ENCODE measurements at places on chromosomes 6 and 20.
A peak's percentile ranks its signal among the peaks of the same experiment; 100 is the strongest.

GRCh38 chr6:150932996-150933395, 67.5 kb downstream of the MTHFD1L start:
- no peak for DNase-seq

GRCh38 chr6:51805517-51805916, 281.9 kb downstream of the PKHD1 start:
- DNase-seq: no peak

- no peak for DNase-seq
Observed at GRCh38 chr6:73242001-73242400, 16.7 kb upstream of the KHDC1L start.

- no peak for DNase-seq
Observed at GRCh38 chr6:139249395-139249794, 42.4 kb downstream of the TXLNB start.

DNA sequence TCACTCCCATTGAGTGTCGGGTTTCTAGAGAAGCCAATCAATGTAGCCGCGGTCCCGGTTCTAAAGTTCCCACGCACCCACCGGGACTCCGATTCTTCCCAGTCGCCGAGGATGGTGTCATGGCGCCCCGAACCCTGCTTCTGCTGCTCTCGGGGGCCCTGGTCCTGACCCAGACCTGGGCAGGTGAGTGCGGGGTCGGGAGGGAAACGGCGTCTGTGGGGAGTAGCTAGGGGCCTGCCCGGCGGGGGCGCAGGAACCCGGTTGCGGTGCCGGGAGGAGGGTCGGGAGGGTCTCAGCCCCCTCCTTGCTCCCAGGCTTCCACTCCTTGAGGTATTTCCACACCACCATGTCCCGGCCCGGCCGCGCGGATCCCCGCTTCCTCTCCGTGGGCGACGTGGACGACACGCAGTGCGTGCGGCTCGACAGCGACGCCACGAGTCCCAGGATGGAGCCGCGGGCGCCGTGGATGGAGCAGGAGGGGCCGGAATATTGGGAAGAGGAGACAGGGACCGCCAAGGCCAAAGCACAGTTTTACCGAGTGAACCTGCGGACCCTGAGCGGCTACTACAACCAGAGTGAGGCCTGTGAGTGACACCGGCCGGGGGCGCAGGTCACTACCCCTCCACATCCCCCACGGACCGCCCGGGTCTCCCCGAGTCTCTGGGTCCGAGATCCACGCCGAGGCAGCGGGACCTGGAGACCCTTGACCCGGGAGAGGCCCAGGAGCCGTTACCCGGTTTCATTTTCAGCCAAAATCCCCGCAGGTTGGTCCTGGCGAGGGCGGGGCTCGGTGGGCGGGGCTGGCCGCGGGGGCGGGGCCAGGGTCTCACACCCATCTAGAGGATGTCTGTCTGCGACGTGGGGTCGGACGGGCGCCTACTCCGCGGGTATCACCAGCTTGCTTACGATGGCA, 35.2 kb upstream of the HLA-G start:
- DNase-seq: peak; percentile 50

GRCh38 chr6:70059039-70059719, 192.8 kb downstream of the COL19A1 start:
- DNase-seq: no peak

- no peak for DNase-seq
Observed at GRCh38 chr20:34396408-34396807, 33.3 kb downstream of the ITCH start.

- no peak for DNase-seq
Observed at GRCh38 chr6:37262446-37263026, 4.6 kb upstream of the TMEM217 start.

- no peak for DNase-seq
Observed at GRCh38 chr20:58571356-58571692, 56.1 kb upstream of the APCDD1L start.

DNA sequence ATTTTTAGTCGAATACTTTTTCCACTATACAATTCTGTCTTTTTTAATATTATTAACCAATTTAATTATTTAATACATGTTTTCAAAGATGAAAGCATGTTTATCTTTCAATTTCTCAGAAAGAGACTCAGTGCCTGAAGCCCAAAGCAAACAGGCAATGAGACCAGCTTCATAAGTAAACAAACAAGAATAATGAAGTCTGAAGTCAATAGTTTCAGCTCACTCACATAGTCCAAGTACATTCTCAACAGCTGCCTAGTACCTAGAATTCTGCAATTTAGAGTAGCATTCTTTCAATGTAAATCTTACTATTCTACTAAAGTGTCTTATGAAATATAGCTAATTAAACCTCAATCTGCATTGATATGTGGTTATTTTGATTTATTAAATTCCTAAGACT, 626.5 kb upstream of the NRSN1 start:
- no peak for DNase-seq

- DNase-seq: no peak
Observed at GRCh38 chr6:35970181-35970580, 49.3 kb upstream of the SRPK1 start.

GRCh38 chr20:36875702-36876472, at the start of gene TLDC2:
Gene TLDC2 (plus strand): TSS chr20:36876138. CDS start chr20:36876175, 37 bp downstream.
- DNase-seq: no peak

GRCh38 chr20:5835321-5835821, 85.2 kb downstream of the SHLD1 start:
- DNase-seq: no peak

- DNase-seq: no peak
Observed at GRCh38 chr6:162543221-162543620, 184.3 kb downstream of the PRKN start.

DNA sequence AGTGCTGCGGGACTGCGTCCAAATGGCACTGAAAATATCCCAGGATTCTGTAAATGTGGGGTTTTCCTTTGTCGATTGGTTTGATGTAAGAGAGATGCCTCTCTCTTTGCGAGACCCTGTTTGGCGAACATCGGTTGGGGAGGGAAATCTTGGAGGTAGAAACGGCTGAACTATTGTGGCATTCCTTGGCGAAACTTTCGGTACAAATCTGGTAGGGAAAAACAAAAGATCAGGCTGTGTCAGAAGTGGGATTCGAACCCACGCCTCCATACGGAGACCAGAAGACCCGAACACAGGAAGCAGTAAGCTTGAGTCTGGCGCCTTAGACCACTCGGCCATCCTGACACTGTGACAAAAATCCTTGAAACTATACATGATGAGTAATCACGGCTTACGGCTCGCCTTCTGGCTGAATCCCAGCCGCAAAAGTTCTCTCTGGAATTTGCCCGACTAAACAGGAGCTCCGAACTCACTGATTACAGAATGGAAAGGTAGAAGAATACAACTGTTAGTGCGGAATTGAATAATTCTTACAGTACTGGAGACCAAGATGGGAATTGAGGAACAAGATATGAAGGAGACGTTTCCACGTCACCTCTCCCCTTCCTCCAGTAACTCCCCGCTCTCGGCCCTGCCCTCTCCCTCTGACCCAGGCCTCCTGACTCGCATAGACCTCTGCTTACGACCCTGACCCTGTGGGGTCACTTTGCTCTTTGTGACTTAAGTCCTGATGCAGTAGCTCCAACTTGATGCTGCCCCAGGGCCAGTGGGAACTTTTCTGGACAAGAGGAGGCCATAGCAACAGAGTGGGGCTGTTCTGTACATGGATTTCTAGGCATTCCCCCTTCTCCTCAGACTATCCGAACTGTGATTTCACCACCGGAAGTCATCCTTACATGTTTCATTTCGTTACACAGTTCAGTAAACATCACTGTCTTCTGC, 132.8 kb upstream of the ZNF184 start:
- no peak for DNase-seq

DNA sequence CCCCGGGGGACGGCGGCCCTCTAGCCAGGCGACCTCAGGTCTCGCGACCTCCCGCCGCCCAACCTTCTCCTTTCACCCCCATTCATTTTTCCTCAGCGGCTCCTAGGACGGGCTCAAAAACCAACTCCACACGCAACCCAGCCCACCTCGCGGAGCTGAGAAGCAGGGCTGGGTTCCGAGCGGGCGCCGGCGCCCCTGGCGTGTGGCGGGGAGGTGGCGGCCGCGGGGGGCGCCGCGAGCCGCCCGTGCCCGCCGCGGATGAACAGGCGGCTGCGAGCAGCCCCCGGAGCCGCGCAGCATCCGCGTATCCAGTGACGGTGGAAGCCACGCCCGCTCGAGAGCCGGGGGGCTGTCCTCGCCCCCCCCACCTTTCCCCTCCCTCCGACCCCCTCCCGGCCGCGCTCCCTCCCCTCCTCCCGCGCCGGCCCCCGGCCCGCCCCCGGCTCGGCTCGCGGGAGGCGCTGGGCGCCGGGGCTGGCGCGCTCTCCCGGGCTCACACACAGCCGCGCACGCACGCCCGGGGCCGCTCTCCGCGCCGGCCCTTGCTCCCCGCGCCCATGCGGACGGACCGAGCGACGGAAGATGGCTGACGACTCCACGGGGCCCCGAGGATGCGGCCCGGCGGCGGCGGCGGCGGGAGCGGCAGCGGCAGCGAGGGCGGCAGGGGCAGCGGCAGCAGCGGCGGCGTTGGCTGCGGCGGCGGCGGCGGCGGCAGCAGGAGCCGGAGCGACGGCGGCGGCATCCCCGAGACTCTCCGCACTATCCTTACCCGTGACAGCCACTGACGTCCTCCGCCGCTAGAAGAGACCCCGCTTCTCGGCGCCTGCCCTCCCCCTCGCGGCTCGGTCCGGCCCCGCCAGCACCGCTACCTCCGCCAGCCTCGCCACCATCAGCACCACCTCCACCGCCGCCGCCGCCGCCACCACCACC, at the start of gene SOBP:
Gene SOBP, plus strand, starts transcription at position 482 of the 930 bp plus-strand sequence. CDS start 500 bp downstream, outside the sequence.
- peak; percentile 75 for DNase-seq

GRCh38 chr20:1034415-1034789, 32.3 kb upstream of the RSPO4 start:
- no peak for DNase-seq

GRCh38 chr20:14955399-14955798, 618.0 kb upstream of the FLRT3 start:
- no peak for DNase-seq

- DNase-seq: no peak
Observed at GRCh38 chr6:68158256-68158655, 476.8 kb upstream of the ADGRB3 start.

DNA sequence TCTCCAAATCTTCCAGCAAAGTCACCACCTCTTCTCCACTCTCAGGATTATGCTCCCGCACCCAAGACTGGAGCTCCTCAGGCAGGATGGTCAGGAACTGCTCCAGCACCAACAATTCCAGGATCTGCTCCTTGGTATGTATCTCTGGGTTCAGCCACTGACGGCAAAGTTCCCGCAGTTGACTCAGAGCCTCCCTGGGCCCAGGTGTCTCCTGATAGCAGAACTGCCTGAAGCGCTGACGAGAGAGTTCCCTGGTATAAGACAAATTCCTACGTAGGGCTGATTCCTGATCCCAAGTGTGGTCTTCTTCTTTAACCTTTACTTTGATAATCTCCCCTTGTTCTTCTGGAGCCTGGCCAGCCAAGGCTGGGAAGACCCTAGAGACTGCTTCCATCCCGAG, 60.6 kb downstream of the GPX5 start:
- no peak for DNase-seq

DNA sequence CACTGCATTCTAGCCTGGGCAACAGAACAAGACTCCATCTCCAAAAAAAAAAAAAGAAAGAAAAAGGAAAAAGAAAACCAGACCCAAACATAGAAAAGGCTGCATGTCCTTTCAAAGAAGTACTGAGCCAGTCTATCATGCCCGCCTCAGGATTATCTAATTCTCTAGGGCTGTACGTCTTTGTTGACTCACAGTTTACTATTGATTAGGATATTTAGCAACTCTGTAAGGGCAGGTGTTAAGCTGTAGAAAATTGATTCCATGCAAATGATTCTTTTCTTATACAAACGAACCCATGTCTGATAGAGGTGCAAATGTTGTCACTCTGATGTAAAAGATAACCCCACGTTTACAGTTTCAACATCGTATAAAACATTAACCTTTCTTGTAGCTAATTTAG, 209.0 kb downstream of the TTLL2 start:
- no peak for DNase-seq

GRCh38 chr6:34447386-34447785, 18.5 kb upstream of the PACSIN1 start:
- DNase-seq: no peak

DNA sequence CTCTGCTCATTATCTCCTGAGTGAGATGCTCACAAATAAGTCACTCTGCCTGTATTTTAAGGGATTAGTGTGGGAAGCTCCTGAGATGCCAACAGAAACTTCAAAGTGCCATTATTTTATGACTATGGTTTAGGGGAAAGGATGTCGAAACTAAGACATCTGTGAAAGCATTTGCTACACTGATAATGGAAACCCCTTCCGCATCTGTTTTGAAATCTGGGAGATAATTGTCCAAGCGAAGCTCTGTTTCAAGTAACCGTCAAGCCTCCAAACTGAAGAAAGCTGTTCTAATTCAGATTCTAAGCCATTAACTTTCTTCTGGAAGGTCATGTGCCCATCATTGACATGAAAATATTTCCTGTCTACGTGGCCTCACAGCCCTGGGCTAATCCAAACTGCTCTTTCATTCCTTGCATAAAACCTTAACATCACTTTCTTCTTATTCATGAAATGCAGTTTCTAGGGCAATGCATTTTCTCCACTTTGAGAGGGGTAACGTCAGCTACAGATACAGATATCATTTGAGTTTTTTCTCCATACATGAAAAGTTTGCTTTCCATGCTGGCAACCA, 932.0 kb downstream of the C6orf118 start:
- DNase-seq: no peak

- DNase-seq: no peak
Observed at GRCh38 chr6:112038268-112038667, 15.6 kb upstream of the CCN6 start.

- no peak for DNase-seq
Observed at GRCh38 chr6:122798099-122798641, 9.1 kb downstream of the SMPDL3A start.

- DNase-seq: no peak
Observed at GRCh38 chr20:1328680-1329330, at the start of gene SDCBP2. Gene SDCBP2 (minus strand): TSS chr20:1329139. CDS start chr20:1320416, 8,723 bp downstream.

GRCh38 chr6:112743323-112743722, 396.2 kb downstream of the RFPL4B start:
- DNase-seq: no peak

DNA sequence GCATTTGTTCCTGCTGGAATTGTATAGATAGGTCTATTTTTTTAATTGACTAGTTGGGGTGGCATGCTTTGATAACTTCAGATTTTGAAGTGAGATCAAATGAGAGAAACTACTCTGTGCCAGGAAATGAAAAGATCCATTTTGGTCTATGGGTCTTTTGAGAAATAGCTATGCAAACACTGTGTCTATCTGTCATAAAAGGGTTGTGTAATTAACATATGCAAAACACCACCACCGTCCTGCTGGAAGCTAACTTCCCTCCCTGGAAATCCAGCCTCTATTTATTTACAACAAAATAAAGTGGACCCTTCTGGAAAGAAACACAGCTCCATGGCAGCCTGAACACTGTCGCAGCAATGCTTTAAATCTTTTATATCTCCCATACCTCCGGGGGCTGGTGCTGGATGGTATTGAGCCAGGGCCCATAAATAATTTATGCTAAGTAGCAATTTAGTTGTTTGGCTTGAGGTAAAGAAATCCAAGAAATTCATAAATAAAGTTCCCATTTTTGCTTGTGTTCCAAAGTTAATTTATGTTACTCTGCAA, 244.2 kb upstream of the POU3F2 start:
- no peak for DNase-seq

DNA sequence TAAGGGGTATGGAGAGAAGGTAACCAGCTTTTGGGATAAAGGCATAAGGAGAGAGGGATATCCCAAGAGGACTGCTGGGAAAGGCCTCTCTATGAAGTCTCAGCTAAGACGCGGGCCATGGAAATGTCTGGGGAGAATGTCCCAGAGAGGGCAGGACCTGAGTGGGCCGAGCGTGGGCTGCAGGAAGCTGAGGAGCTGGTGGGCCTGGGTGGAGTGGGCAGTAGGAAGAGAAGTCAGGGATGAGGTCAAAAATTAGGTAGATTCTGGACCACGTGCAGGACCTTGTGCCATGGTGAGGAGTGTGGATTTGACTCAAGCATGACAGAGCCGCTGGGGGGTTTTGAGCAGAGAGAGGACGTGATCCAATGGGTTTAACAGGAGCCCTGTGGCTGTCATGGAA, 66.5 kb upstream of the SULF2 start:
- no peak for DNase-seq
